GM03348 (cell line): ENCODE measurements at places on chromosomes 2 and 18.

GRCh38 chr18:11496526-11497172 lies 112.7 kb upstream of the SLC35G4 start:
- no peak for DNase-seq

DNA sequence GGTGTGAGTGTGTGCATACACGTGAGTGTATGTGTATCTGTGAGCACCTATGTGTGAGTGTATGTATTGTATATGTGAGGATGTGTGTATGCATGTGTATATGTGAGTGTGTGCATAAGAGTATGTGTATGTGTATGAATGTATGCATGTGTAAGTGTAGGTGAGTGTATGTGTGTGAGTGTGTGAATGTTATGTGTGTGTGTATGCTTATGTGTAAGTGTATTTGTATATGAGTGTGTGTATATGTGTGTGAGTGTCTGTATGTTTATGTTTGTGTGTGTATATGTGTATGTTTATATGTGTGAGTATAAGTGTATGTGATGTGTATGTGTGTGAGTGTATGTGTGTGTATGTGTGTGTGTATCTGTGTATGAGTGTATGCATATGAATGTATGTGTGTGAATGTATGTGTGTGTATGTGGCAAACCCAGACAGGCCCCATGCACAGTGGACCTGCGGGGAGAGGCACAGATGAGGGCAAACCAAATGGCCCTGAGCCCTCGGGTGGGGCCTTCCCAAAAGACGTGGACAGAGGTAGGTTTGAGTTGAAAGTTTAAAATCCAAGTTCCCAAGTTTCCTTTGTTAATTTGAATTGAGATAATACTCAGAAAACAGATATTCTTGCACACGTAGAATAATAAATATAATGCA lies 51.5 kb downstream of the EDAR start:
- no peak for DNase-seq

DNA sequence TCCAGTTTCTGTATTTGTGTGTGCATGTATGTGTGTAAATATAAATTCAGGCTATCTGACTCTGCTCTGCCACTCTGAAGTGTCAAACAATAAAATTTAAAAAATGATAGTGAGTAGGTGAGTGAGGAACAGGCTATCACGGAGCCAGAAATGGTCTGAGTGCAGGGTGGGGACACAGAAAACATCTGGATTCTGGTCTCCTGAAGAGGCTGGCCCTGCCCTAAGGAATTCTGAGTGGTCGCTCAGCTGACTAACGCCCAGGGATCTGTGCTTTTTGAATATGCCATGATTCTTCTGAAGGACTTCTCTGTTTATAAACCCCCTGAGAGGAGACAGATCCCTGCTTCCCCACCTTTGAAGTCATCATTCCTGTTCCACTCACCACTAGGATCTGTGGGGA lies 353.9 kb upstream of the GYPC start:
- DNase-seq = no peak

DNA sequence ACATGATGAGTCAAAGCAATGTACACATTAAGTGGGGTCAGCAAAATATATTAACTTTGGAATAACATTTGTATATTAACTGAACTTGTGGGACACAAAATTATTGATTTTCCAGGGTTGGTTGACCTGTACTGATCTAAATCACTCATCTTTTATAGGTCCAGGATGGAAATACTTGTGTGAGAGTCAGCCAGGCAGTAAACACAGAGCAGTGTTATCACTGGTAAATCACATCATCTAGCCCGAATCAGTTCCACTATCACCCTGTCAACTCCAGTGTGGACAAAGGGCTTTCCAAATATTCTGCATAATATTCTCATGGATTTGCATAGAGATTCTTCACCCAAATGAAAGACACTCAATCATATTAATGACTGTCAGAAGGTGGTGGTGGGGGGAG lies 295.7 kb downstream of the LRP1B start:
- no peak for DNase-seq

GRCh38 chr2:170146784-170147183 lies 31.2 kb upstream of the MYO3B start:
- no peak for DNase-seq

DNA sequence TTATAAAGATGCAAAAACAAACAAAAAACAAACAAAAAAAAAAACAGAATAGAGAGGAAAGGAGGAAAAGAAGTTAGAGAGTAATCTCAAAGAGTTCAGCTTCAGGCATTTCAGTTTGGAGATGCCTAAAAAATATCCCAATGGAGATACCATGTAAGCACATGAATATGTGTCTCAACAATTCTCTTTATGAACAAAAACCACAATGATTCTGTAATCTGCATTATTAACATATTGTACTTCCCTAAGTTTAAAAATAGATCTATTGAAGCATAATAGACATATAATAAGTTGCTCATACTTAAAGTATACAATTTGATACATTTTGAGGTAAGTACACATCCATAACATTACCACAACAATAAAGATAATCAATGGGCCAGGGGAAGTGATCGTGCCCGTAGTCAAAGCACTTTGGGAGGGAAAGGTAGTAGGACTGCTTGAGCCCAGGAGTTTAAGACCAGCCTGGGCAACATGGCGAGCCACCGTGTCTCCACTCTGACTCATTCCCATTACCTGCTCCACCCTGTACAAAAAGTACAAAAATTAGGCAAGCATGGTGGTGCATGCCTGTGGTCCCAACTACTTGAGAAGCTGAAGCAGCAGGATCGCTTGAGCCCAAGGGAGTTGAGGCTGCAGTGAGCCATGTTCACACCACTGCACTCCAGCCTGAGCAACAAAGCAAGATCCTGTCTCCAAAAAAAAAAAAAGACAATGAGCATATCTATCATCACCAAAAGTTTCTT lies 158.9 kb downstream of the ATAD2B start:
- DNase-seq = no peak

- DNase-seq = no peak
Observed at GRCh38 chr2:237541243-237541642, 25.1 kb upstream of the PRLH start.

DNA sequence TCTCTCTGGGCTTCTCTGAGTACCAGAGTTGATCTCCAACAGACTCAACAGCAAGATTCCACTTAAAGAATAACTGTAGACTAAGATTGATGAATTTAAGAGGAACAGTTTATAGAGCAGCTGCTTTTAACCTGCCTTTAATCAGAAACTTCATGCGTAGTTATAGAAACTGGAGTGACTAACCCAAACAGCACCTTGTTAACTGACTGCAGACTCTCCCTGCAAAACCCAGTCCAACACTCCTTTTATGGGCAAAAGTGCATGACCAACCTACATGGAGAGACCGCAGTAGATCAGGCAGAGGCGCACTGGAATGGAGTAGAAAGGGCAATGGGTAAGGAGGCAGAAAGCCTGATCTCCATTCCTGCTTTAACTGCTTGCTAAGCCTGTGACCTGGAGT lies 110.6 kb downstream of the NRP2 start:
- no peak for DNase-seq

GRCh38 chr2:102789349-102790090 lies 27.7 kb downstream of the TMEM182 start:
- DNase-seq = no peak

DNA sequence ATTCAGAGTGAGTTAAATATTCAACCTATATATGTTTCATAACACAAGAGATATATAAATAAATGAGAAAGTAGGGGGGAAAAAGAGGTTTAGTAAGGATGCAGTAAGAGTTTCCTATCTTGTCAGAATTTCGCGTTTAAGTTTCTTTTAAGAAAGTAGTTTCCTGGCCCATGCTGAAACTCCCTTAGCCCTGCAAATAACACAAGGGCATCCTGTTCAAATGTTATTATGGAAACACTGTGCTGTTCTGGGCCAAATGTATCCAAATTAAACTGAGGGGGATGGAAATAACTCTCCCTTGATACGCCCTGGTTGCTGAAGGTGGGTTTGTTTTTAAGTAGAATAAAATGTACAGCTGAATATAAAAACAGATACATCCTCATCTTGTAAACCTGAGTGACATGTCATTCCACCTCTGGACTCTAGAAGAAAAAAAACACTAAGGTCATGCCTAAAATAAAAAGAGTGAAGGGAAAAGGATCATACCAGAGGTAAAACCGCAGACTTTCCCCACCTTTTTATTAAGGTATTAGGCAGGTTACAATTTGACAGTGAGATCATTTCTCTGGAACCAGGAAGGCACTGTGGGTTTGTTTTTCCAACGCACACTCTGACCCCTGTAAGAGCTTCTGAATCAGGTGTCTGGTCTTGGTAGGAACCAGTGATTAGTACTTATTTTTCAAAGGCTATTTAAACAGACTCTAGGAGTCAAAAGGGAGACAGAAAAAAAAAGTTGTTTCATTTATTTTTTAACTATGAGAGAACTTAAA lies 16.7 kb downstream of the BCL2 start:
- no peak for DNase-seq

DNA sequence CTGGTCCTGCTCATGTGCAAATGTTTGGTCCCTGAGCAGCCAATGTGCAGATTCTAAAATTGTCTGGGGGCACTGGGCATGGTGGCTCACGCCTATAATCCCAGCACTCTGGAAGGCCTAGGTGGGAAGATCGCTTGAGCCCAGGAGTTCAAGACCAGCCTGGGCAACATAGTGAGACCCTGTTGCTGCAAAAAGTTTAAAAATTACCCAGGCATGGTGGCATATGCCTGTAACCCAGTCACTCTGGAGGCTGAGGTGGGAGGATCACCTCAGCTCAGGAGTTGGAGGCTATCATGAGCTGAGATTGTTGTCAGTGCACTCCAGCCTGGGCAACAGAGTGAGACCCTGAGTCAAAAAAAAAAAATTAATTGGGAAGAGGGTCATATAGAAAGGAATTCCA lies 5.1 kb downstream of the LIPG start:
- DNase-seq = no peak

GRCh38 chr2:159106109-159106508 lies 137.7 kb downstream of the TANC1 start:
- DNase-seq = no peak

DNA sequence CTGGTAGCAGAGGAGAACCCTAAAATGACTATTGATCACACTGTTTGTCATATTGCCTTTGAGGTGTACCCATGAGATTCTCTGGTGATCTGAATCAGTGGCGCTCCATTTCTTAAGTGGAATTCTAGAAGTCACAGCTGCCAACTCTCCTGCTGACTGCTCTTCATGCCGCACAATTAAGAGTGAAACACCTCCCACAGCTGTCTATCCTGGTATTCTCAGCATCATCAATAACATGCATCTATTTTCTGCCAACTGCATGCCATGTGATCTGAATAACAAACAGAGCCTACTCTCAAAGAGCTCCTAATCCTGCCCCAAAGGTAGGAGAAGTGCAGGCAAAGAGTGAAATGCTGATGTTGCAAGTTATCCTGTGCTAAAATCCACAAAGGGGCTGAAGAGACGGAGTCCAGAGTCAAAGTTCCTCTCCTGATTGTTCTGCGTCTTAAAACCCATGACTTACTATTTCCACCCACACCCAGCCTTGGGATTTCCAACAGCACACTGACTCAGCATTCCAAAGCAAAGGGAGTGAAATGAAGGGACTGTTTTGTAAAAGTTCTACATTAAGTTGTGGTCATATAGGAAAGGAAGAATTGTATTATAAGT lies 13.7 kb upstream of the DAPL1 start:
- DNase-seq = peak; percentile 74

- DNase-seq = no peak
Observed at GRCh38 chr2:172484706-172485105, 57.3 kb downstream of the ITGA6 start.

DNA sequence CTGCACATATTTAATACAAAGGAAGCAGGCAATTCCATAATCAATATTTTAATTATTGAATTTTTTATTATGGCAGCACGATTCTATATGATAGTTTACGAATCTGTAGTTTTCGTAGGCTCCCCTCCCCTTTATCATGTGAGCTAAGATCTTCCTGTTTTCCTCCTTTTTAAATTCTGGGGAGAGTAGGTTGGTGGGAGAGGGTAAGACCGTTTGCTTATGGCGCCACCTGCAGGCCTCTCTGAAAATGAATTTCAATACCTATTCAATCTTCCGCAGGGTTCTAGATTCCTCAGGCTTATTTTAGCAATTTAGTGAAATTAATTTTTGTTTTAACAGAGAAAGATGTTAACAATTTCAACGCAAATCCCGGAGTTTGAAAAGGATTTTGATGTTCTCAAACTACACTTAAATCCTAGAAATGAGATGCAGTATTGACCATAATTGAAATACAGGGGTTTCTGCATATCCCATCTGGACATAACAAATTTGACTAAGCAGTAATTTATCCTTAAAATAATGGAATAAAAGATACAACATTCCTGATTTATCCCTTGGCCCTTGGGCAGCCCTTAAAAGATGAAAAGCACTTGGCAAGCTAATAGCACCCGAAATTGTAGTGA lies 12.8 kb upstream of the GBX2 start:
- DNase-seq = peak; percentile 82

- DNase-seq = no peak
Observed at GRCh38 chr18:10020171-10020570, 106.4 kb downstream of the VAPA start.

GRCh38 chr2:168798888-168799410 lies 3.5 kb upstream of the NOSTRIN start:
- no peak for DNase-seq

DNA sequence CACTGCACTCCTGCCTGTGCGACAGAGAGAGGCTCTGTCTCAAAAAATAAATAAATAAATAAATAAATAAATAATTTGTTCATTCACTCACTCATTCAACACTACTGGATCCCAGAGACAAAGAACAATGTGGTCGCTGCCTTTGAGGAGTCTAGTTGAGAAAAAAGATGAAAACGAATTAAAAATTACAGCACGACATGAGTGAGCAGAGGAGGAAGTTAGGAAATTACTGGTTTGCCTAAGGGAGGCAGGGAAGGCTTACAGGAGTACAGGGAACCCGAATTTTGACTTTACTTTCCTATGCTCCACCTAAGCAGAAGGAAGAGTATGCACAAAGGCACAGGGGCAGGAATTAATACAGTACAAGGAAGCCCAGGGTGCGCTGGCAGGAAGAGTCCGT lies 4.2 kb upstream of the KCMF1 start:
- no peak for DNase-seq

- DNase-seq = no peak
Observed at GRCh38 chr18:43919551-43919950, 642.3 kb upstream of the SYT4 start.

- peak; percentile 11 for DNase-seq
Observed at GRCh38 chr2:180202467-180202951, 195.4 kb upstream of the CWC22 start.

DNA sequence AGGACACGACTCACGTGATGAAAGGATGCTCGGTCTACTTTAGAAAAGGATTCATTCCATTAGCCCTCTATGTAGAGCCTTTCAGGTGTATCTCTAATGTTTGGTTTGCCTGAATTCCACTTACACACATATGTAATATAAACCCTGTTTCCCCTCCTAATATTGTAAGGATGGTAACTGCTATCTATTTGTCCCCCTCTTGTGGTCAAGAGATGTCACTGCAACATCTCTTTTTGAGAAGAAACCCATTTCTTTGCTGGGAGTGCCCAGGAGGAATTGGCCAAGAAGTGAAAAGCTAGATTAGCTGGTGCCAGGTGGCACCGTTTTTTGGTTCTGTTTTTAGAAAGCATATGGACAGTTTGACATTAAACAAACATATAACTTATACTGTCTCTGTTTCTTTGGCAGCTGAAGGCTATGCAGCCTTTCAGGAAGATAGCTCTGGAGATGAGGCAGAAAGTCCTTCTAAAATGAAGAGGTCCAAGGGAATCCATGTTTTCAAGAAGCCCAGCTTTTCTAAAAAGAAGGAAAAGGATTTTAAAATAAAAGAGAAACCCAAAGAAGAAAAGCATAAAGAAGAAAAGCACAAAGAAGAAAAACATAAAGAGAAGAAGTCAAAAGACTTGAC lies 41.2 kb downstream of the RALBP1 start:
- DNase-seq = peak; percentile 56

GRCh38 chr2:237143676-237144440 lies 58.2 kb downstream of the COPS8 start:
- DNase-seq = peak; percentile 72
